ENCODE measurements at places on chromosomes 7 and 10.

DNA sequence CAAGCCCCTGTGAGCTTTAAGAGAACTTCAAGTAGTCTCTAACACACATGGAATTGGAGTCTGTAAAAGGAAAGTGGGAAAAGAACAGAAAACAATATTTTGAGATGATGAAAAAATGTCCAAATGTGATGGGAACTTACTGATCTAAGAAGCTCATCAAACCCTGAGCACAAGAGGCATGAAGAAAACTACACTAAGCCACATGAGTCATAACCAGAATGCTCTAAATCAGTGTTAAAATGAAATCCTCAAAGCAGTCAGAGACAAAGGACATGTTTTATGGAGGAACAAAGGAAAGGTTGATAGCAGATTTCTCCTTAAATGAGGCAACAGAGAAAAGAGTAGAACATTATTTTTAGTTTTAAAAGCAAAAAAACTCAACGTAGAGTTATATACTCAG lies 37.2 kb downstream of the ZNF33A start:
- DNase-seq = no peak

DNA sequence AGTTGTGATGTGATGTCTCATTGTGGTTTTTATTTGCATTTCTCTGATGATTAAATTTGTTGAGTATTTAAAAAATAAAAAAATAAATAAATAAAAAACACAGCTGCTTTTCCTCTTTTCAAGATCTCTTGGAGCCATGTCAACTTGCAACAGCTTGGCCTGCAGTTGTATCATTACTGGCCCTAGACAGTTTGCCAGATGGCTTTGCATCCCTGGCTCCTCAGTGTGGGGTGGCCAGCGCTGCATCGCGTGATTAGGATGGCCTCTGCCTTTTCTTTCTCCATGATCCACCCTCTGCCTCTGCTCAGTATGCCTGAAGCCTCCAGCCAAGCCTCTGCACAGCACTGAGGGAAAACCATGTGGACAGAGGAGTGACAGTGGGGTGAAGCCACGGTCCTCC lies 96.8 kb downstream of the PPP1R3C start:
- no peak for DNase-seq

DNA sequence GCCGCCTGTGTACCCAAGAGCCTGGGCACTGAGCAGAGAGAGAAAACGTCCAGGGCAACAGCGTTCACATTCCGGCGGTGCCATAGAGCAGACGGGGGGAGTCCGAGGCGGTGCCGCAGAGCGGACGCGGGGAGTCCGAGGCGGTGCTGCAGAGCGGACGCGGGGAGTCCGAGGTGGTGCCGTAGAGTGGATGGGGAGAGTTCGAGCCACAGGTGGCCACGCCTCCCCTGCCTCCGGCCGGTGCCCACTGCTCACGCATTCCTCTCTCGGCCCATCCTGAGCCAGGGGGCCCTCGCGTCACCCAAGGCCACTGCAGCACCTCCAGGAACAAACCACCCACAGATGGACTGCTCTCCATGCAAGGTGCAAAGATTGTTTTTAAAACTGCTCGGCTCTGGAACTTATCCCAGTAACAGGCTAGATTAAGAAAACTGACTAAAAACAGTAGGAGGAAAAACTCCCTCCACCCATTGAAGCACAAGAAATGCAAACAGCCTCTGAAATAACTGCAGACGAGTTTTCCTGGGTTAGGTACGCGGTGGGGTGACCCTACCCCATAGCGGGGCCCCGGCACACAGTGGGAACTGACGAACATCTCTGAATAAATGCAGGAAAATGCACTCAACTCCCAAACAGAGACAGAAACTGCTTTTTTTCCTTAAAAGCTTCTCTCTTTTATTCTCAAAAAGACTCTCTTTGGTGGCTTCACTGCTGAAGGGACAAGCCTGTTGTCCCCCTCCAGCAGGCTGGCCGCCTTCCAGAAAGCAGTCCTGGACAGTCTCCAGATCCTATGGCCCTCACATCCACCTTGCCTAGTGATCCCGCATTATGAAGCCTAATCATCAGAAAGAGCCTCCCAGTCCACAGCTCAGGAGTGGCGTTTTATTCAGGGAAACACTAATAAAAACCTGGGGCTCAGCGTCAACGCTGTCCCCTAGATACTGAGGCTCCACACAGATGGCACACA lies 55.9 kb downstream of the DIP2C start:
- no peak for DNase-seq

- peak; percentile 57 for DNase-seq
Measured at GRCh38 chr10:28217848-28218247, 85.0 kb downstream of the MPP7 start.

DNA sequence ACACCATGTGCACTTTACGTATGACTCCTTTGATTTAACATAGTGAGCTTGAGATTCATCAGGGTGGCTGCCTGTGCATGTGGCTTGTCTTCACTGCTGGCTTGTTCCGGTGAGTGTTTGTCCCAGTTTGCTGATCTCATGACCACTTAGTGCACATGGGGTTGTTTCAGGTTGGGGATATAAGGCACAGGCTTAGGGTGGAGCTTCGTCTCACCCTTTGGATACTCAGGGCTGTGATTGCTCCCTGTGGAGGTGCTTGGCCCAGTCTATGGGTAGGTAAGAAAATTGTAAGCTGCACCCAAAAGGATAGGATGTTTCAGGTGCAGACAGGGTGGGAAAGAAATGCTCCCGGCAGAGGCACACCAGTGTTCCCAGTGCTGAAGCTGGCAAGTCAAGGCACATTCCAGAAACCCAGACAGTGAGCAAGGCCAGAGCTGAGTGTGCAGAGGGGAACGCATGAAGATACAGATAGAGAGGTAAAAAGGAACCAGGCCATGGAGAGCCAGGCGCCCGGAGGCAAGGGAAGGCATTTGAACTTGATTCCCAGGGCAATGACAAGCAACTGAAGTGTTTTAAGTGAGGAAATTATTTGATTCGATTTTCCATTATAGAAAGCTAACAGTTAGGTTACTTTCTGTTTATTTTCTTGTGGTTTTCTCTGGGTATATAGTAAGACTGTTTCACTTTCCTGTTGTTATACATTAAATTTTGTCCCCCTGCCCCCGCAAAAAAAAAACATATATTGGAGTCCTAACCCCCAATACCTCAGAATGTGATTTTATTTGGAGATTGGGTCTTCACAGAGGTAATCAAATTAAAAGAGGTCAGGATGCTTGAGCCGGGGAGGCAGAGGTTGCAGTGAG lies 289.8 kb upstream of the KLF6 start:
- DNase-seq = peak; percentile 27

Measured in MCF 10A (cell line).